ENCODE measurements at places on chromosomes 4 and X. TPM values are rescaled to one million over a fixed set of nuclear protein-coding genes. Genes with fewer than 3 reads are reported as not detected.

DNA sequence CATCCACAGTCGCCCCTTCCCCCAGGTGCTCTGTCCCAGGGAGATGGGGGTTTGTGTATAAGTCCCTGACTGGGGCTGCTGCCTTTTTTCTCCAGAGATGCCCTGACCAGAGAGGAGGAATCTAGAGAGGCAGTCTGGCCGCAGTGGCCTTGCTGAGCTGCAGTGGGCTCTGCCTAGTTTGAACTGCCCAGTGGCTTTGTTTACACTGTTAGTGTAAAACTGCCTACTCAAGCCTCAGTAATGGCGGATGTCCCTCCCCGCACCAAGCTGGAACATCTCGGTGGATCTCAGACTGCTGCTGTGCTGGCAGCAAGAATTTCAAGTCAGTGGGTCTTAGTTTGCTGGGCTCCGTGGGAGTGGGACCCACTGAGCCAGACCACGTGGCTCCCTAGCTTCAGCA is 102.6 kb upstream of the GIMD1 start:
- H3K27me3 ChIP-seq: no peaks in the 10 kb centered on the region
- no peak overlapping the region for H3K4me3 ChIP-seq
- H3K27ac ChIP-seq: no peak overlapping the region
- no peak for DNase-seq

GRCh38 chr4:154936873-154937272 is 155.8 kb downstream of the RBM46 start:
- no peaks in the 10 kb centered on the region for H3K27me3 ChIP-seq
- H3K4me1 ChIP-seq: no peaks in the 10 kb centered on the region
- no peak for DNase-seq
- no peak overlapping the region for H3K4me3 ChIP-seq
- H3K27ac ChIP-seq: no peak overlapping the region

DNA sequence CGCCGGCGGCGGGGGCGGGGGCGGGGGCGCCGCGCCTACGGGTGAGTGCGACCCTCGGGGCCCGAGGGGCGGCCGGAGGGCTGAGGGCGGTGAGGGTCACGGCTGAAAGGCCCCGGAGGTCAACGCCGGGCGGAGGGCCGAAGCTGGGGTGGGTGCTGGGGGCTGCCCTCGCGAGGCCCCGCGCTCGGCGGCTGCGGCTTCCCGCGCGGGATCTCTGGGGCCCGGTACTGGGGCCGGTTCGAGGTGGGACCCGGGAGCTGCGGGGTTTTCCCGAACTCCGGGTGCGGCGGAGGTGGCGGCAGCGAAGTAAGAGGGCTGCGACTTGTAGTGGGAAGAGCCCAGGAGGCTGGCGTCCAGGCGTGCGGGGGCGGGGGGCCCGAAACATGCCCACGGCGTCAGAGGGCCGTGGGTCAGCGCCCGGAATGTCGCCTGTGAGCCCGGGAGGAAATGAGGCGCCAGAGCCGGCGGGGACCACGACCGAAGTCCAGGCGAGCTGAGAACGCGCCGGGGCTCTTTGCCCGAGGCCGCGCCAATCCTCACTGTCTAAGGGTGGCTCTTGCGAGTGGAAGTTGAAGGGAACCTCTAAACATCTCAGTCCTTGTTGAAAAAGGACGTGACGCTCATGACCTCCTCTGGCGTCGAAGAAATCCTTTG is 407 bp downstream of the IL13RA1 start:
- H3K36me3 ChIP-seq: no peaks in the 10 kb centered on the region
- peak overlapping the region; percentile 74 for H3K27ac ChIP-seq
- H3K4me1 ChIP-seq: peaks cover 3% of the 10 kb centered on the region
- DNase-seq: peak; percentile 44
- H3K27me3 ChIP-seq: no peaks in the 10 kb centered on the region

- H3K27ac ChIP-seq: peak overlapping the region; percentile 84
- H3K4me1 ChIP-seq: peaks cover 8% of the 10 kb centered on the region
- DNase-seq: no peak
- no peaks in the 10 kb centered on the region for H3K36me3 ChIP-seq
- no peaks in the 10 kb centered on the region for H3K27me3 ChIP-seq
Measured at GRCh38 chr4:8438743-8439142, 1.8 kb downstream of the ACOX3 start.

DNA sequence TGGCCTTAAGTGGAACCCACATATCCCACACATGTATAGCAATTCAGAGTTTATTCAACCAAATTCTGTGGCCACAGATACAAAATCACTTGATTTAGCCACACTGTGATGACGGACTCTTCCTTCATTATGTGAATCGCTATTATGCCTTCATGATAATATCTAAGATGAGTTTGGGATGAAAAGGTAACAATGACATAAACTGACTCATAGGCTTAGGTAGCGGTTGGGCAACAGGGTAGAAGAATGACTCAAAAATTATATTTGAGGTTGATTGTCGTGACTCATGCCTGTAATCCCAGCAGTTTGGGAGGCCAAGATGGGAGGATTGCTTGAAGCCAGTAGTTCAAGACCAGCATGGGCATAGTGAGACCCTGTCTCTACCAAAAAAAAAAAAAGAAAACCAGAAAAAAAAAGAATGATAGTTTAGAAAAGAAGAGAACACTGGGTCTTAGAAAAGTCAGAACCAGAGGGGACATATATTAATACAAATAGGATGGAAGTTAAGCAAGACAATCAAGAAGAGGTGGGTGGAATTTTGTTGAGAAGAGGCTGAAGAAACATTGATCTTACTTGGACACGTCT is 70.4 kb upstream of the USP9X start:
- no peak overlapping the region for H3K4me3 ChIP-seq
- H3K27me3 ChIP-seq: peaks cover 18% of the 10 kb centered on the region
- DNase-seq: no peak
- no peak overlapping the region for H3K27ac ChIP-seq
- no peaks in the 10 kb centered on the region for H3K36me3 ChIP-seq

Gene TRO
- 30.9 TPM for total RNA-seq

DNA sequence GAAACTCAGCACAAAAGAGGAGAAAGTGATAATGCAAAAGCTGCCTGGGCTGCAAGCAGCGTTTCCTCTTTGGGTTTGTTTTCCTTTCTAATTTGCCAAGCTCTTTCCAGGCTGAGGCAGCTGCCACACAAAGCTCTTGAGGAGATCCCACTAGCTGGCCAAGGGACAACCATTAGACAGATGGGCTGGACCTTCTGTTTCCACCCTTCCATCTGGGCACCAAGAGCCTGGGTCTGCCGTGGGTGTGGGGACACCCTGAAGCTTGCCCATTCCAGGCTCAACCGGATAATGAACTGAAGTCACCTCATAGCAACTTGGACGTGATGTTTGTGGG is 194.6 kb upstream of the C1QTNF7 start:
- no peak overlapping the region for H3K27ac ChIP-seq
- H3K36me3 ChIP-seq: no peaks in the 10 kb centered on the region
- no peaks in the 10 kb centered on the region for H3K27me3 ChIP-seq
- H3K4me3 ChIP-seq: no peak overlapping the region
- peak; percentile 37 for DNase-seq

GRCh38 chr4:31020363-31020762 is 300.2 kb downstream of the PCDH7 start:
- H3K4me1 ChIP-seq: no peaks in the 10 kb centered on the region
- H3K36me3 ChIP-seq: no peaks in the 10 kb centered on the region
- no peak overlapping the region for H3K27ac ChIP-seq
- DNase-seq: no peak
- no peak overlapping the region for H3K4me3 ChIP-seq

DNA sequence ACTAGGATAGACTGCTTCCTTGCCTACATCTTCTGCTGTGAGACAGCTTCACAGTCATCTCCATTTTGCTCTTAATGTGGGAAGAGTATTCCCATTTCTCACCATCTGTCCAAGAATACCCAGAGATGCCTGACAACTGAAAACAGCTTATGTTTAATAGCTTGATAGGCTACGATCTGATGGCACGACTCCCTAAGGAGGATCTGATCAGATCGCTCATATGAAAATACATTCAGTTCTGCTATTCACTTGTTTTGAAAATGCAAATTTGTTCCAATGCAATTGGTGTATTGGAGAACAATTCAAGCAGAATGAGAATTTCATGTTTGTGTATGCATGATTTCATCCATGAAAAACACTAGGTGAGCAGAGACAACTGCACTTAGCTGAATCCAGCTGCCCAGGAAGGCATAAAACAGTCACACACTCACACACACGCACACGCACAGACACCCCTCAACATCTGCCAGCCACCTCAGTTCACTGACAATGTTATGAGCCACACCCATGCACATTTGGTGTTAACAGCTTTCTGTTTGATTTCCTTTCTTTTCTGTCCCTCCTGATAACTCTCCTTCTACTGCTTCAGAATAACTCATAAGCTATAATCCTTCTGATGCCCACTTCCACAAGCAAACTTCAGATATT is 29.6 kb downstream of the TRIML1 start:
- no peaks in the 10 kb centered on the region for H3K36me3 ChIP-seq
- no peak overlapping the region for H3K27ac ChIP-seq
- DNase-seq: no peak

- DNase-seq: no peak
- no peak overlapping the region for H3K27ac ChIP-seq
- no peaks in the 10 kb centered on the region for H3K36me3 ChIP-seq
- no peak overlapping the region for H3K4me3 ChIP-seq
- H3K4me1 ChIP-seq: no peaks in the 10 kb centered on the region
Measured at GRCh38 chr4:93092765-93093164, 735.8 kb upstream of the ATOH1 start.

DNA sequence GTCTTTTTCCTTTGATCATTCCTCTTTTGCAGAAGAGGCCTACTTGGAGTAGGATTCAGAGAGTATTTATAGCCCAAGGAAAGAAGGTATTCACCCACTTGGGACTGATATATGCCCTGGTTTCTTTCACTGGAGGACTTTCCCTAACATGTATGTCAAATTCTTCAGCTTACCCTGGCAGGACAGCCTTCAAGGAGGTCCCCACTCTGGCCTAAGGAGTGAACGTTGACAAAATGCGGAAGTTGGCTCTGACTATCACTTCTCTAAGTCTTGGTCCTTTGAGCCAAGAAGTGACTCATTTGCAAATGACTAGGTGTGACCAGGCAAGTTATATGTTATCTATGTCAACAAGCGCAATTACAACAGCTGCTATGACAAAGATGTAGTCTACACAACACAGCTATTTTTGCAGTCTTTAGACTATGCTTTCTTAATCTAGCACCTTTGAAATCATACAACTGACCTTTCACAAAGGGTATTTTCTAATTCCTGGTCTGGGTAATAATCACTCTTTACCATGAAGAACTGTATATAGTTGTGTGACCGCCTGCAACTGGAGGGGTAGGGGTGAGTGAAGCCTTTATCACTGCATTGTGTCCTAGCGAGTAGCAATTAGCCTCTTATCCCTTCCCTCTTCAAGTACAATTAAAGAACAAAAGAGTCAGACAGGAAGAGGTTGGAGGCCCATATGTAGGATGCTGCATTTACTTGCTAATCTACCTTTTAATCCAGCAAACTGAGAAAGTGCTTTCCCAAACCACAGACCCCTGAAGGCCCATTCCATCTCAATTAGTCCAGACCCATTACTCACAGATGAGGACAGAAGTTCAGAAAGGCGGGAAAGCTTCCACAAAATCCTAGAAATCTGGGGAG is 50.1 kb downstream of the RASGEF1B start:
- H3K27me3 ChIP-seq: no peaks in the 10 kb centered on the region
- H3K4me1 ChIP-seq: peaks cover 19% of the 10 kb centered on the region
- H3K27ac ChIP-seq: no peak overlapping the region
- no peak overlapping the region for H3K4me3 ChIP-seq
- DNase-seq: no peak
- H3K36me3 ChIP-seq: peaks cover 4% of the 10 kb centered on the region

DNA sequence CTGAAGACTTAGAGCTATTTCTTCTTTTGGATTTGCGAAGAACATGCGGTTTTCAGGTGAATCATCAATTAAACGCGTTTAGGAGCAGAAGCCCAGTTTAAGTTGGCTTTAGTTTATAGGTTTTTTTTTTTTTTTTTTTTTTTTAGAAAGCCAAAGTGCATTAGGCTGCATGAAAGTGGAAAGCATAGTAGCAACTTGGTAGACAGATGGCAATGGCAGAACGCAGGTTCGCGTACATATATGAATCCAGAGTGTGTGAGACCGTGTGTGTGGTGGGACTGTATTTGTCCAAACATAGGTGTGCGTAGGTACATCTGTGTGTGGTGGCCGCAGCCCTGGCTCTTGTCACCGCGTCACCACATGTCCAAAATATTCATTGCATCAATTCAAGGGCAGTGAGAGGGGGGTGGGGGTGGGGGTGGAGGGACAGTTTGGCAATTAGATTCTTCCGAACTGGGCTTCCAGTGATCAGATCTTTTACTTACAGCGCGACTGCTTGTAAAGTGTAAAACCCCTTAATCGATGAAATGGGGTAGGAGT is 901 bp downstream of the JADE1 start:
- DNase-seq: no peak
- no peaks in the 10 kb centered on the region for H3K4me1 ChIP-seq
- no peaks in the 10 kb centered on the region for H3K36me3 ChIP-seq

- no peak overlapping the region for H3K4me3 ChIP-seq
- H3K27me3 ChIP-seq: no peaks in the 10 kb centered on the region
- peak overlapping the region; percentile 80 for H3K27ac ChIP-seq
- no peaks in the 10 kb centered on the region for H3K4me1 ChIP-seq
Measured at GRCh38 chr4:103018391-103019307, 856 bp downstream of the SLC9B1 start.

Gene MAGEA6
- not detected for total RNA-seq

DNA sequence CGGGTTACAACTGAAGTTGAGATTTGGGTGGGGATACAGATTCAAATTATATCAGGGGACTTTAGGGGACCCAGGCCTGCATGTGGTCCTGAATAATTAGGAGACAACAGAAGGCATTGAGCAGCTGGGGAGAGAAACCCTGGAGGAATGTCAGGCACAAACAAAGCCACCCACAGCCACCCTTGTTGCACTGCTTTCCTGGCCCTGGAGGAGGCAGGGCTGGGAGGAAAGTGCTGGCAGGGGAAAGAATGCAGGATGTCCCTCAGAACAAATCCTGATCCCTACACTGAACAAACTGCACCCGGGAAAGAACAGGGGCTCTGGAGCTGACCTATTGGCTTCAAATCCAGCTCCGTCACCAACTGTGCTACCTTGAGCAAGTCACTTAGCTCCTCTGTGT is 214.1 kb upstream of the ATP6AP2 start:
- no peaks in the 10 kb centered on the region for H3K27me3 ChIP-seq
- no peaks in the 10 kb centered on the region for H3K36me3 ChIP-seq
- H3K27ac ChIP-seq: no peak overlapping the region
- no peak for DNase-seq

GRCh38 chr4:52822972-52823701 is 39.0 kb upstream of the RASL11B start:
- peaks cover 11% of the 10 kb centered on the region for H3K4me1 ChIP-seq
- no peak for DNase-seq
- H3K36me3 ChIP-seq: no peaks in the 10 kb centered on the region
- no peak overlapping the region for H3K4me3 ChIP-seq
- H3K27me3 ChIP-seq: no peaks in the 10 kb centered on the region

GRCh38 chrX:130680164-130681035 is 222.6 kb downstream of the ENOX2 start:
- H3K27ac ChIP-seq: no peak overlapping the region
- H3K36me3 ChIP-seq: peaks cover 6% of the 10 kb centered on the region
- H3K4me3 ChIP-seq: no peak overlapping the region

- peak overlapping the region; percentile 69 for H3K4me3 ChIP-seq
- H3K27me3 ChIP-seq: no peaks in the 10 kb centered on the region
- peak; percentile 33 for DNase-seq
- H3K36me3 ChIP-seq: peaks cover 2% of the 10 kb centered on the region
Measured at GRCh38 chrX:119605464-119606279, 552 bp downstream of the NKRF start.

Gene GLRB
- 6.9 TPM for total RNA-seq

GRCh38 chrX:42778096-42778495 is at the start of gene PPP1R2C:
Gene PPP1R2C, minus strand, starts transcription at chrX:42778163. Its CDS starts 84 bp downstream, at chrX:42778079.
- H3K4me3 ChIP-seq: no peak within 1 kb of the TSS
- H3K4me1 ChIP-seq: no peaks in the 10 kb centered on the region
- H3K36me3 ChIP-seq: no peaks in the 10 kb centered on the region
- H3K27me3 ChIP-seq: peaks cover 13% of the 10 kb centered on the region
- H3K27ac ChIP-seq: no peak within 1 kb of the TSS

Data from lung (tissue), 17 donors.